ENCODE measurements at places on chromosomes 16 and 17.

DNA sequence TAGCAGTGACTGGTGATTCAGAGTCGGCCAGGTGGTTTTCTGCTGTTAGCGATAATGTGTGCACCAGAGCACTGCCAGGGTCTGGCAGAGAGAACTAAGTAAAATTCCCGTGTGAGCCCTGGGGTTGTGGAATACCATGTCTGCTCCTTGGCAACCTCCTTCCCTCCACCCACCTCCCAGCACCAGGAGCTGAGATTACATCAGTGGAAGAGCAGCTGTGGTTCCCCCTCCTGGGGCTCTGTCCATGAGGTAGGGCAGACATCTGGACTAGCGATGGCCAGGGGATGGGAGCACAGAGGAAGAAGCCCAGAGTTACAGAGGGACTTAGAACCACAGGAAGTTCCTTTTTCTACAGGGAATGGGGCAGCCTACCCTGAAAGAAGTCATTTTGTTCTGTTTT is 15.8 kb downstream of the CLEC10A start:
- no peak for DNase-seq

- no peak for DNase-seq
Observed at GRCh38 chr17:2089021-2089422, 34.1 kb downstream of the HIC1 start.

DNA sequence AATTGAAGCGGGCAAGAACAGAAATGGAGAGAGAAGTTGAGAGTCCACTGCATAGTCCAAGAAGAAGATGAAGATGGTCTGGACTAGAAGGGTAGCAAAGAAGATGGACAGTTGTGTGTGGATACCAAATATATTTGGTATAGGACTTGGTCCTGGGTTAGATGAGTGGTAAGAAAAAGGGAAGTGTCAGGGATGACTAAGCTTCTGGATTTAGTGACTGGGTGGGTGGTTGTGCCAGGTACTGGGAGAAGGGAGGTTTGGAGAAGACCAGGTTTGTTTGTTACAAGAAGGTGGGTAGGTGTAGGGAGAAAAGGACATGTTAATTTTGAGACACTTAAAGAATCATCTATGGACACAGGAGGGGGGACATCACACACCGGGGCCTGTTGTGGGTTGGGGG is 5.4 kb downstream of the VMP1 start:
- DNase-seq, result no peak

DNA sequence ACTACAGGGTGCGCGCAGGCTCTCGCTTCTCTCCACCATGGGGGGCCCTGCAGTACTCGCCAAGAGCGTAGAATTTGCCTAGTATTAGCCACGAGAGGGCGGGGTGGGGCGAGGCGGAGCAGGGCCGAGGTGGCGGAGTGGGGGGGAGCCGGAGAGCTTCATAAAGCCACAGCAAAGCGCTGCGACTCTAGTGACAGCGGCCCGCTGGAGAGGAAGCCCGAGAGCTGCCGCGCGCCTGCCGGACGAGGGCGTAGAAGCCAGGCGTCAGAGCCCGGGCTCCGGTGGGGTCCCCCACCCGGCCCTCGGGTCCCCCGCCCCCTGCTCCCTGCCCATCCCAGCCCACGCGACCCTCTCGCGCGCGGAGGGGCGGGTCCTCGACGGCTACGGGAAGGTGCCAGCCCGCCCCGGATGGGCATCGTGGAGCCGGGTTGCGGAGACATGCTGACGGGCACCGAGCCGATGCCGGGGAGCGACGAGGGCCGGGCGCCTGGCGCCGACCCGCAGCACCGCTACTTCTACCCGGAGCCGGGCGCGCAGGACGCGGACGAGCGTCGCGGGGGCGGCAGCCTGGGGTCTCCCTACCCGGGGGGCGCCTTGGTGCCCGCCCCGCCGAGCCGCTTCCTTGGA is at the start of gene TBX21:
Gene TBX21 (plus strand): TSS at position 190 of the 627 bp plus-strand sequence. CDS start 219 bp downstream, at position 409.
- peak; percentile 8 for DNase-seq

DNA sequence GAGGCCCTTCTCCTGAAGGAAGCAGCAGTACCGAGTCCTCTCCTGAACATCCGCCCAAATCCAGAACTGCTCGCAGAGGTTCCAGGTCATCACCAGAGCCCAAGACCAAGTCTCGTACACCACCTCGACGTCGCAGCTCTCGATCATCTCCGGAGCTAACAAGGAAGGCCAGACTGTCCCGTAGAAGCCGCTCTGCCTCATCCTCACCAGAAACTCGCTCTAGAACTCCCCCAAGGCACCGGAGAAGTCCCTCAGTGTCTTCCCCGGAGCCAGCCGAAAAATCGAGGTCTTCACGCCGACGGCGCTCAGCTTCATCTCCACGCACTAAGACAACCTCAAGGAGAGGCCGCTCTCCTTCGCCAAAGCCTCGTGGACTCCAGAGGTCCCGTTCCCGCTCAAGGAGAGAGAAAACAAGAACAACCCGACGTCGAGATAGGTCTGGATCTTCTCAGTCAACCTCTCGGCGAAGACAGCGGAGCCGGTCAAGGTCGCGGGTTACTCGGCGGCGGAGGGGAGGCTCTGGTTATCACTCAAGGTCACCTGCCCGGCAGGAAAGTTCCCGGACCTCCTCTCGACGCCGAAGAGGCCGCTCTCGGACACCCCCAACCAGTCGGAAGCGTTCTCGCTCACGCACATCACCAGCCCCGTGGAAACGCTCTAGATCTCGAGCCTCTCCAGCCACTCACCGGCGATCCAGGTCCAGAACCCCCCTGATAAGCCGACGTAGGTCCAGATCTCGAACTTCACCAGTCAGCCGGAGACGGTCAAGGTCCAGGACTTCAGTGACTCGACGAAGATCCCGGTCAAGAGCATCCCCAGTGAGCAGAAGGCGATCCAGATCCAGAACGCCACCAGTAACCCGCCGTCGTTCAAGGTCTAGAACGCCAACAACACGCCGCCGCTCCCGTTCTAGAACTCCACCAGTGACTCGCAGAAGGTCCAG is 11.3 kb downstream of the ELOB start:
- DNase-seq, result no peak

DNA sequence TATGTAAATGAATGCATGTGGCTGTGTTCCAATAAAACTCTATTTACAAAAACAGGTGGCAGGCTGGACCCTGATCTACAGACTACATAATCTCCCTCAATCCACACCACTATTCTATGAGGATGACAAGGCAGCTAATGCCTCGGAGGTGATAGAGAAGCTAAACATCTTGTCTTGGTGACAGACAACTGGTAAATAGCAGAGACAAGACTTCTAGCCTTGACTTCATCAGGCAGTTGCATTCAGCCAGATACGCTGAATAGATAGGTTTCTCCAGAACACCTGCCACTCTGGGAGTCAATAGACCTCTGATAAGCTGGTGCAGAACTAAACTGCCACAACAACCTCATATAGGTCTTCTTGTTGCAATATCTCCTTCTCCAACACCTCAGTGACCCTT is 3.3 kb downstream of the ATPAF2 start:
- DNase-seq, result no peak

DNA sequence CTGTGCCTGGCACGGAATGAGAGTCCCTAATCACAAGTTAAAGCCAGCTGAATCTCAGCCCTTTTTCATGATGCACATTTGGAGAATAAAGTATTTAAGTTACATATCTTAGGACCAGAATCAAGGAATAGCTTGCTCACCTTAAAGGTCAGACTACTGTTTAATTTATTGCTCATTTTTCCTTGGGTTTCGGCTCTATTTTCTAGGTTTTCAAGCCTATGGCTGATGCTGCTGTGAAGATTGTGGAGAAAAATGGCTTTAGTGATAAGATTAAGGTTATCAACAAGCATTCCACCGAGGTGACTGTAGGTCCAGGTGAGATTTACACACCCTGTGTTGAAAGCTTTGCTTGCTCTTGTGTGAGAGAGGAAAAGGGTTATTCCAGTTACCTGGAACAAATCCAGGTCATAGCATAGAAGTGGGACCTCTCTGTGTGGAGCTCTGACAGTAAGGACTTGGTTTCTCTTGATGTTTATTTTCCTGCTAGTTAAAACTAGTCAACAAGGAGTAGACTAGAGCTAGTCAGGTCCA is 18.1 kb downstream of the PRMT7 start:
- DNase-seq, result no peak

GRCh38 chr17:2051933-2052559 is 2.9 kb upstream of the HIC1 start:
- DNase-seq, result no peak

- no peak for DNase-seq
Observed at GRCh38 chr17:49962599-49963308, 6.2 kb upstream of the DLX4 start.

DNA sequence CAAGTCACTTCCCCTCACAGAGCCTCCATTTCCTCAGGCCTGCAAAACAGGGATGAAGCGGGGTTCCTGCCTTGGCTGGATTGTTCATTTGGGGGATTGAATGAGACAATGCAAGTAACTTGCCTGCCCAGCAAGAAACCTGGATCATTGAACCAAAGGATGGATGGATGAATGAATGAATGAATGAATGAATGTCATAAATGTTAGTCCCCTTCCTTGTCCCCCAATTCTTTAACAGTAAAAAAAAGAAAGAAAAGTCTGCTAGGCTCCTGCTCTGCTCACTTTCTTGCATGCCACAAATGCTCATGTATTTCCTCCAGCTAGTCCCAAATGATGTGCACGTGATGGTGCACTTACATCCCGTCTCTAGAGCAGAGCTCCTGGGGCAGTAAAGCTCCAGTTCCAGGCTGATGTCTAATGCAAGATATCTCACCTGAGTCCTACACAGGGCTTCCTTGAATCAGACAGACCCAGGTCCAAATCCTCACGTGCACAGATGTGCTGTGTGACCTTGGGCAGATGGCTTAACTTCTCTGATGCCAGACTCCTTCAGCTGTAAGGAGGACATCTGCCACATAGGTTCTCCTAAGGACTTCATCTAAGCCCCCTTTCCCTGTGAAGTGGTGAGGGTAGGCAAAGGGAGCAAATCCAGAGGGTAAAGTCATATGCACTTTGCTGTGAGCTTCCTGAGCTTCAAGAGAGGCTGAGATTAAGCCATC is 45.5 kb downstream of the C16orf82 start:
- DNase-seq, result no peak

DNA sequence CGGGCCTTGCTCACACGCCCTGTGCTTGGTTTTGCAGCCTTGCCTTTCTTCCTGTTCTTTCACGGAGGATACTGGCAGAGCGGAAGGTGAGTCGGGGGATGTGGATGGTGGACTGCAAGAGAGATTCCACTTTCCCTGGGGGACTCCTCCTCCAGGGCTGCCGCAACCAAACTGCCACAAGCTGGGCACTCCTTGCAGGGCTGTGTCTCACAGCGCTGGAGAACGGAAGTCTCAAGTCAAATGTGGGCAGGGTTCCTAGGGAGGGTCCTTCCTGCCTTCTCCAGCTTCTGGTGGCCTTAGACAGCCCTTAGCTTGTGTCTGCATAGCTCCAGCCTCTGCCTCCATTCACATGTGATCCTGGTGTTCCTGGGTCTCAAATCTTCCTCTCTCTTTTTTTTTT is 11.4 kb upstream of the BIRC5 start:
- no peak for DNase-seq

- DNase-seq, result no peak
Observed at GRCh38 chr17:54405826-54406225, 494.8 kb upstream of the TOM1L1 start.

GRCh38 chr17:82545071-82545462 is 25.5 kb downstream of the FOXK2 start:
- DNase-seq, result no peak

- no peak for DNase-seq
Observed at GRCh38 chr17:58492238-58493121, 4.3 kb upstream of the HSF5 start.

- no peak for DNase-seq
Observed at GRCh38 chr17:5686074-5686635, 101.8 kb upstream of the NLRP1 start.
